H1 (cell line): ENCODE measurements at places on chromosomes 6 and 20. TPM values are rescaled to one million over a fixed set of nuclear protein-coding genes. Genes with fewer than 3 reads are reported as not detected.

Gene TXLNB
- polyA plus RNA-seq = 0.05 and 0.08 TPM in 2 replicates

Gene CRISP3
- polyA plus RNA-seq = not detected in 2 replicates

Gene WFDC5
- polyA plus RNA-seq = not detected in 2 replicates

Gene REPS1
- polyA plus RNA-seq = 39.3 and 52.1 TPM in 2 replicates

Gene SDHAF4
- 9.8 and 10.4 TPM in 2 replicates for polyA plus RNA-seq

Gene NEU1
- 65.6 and 72.1 TPM in 2 replicates for polyA plus RNA-seq

Gene RIPPLY2
- 1.3 and 1.5 TPM in 2 replicates for polyA plus RNA-seq
